ENCODE measurements at places on chromosomes 1 and 21.
A peak's percentile ranks its signal among the peaks of the same experiment; 100 is the strongest.

- DNase-seq: no peak
Measured at GRCh38 chr1:19946331-19946751, 22.9 kb upstream of the PLA2G2E start.

- DNase-seq: no peak
Measured at GRCh38 chr1:215643592-215644321, 76.7 kb downstream of the KCTD3 start.

- DNase-seq: peak; percentile 52
Measured at GRCh38 chr1:181135815-181136737, 47.6 kb downstream of the IER5 start.

GRCh38 chr1:228727681-228728171 lies 7.6 kb upstream of the RHOU start:
- DNase-seq: no peak

- DNase-seq: no peak
Measured at GRCh38 chr21:33421713-33422393, 18.6 kb downstream of the IFNGR2 start.

GRCh38 chr1:101444873-101445618 lies 208.2 kb downstream of the S1PR1 start:
- no peak for DNase-seq

- DNase-seq: peak; percentile 85
Measured at GRCh38 chr21:44297525-44298290, 2.1 kb upstream of the PFKL start.

DNA sequence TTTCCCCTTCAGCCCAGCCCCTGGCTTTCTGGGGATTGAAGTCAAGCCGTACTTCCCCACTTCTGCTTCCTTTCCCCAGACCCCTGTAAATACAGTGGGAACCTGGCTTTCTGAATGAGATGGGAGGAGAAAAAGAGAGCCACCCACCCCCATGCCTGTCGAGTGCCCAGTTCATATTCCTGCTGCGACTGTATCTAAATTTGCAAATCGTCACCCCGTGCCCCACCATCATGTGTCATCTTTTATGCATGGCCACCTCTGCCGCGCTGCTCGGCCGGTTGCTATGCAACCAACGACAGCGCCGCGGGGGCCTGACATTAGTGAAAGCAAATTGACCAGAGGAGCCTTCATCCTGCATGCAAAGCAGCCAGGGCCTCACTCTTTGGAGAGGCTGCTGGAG lies 143.0 kb downstream of the ELAVL4 start:
- DNase-seq: no peak

DNA sequence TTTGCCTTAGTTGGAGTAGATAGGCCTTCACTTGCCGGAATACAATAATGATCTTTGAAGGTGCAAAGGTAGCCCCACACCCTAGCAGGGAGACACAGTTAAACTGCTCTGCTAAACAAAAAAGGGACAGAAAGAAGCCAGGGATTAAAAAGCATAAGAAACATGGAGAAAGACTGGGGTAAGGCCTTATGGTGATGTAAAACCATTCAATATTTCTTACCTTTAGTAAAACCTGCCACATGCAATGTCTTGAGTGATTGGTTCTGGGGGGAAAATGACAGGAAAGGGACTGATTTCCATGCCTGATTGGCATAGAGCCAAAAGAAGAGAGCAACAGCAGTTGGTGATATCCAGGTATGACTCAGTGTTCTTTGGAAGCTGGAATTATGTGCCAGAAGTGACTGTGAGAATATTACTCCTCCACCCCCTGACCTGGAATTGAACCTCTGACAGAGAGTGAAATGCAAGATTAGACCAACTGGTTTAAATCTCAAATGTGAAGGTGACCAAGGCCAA lies 8.1 kb downstream of the DNASE2B start:
- peak; percentile 31 for DNase-seq

- no peak for DNase-seq
Measured at GRCh38 chr1:178500091-178500770, 3.5 kb upstream of the CLEC20A start.

DNA sequence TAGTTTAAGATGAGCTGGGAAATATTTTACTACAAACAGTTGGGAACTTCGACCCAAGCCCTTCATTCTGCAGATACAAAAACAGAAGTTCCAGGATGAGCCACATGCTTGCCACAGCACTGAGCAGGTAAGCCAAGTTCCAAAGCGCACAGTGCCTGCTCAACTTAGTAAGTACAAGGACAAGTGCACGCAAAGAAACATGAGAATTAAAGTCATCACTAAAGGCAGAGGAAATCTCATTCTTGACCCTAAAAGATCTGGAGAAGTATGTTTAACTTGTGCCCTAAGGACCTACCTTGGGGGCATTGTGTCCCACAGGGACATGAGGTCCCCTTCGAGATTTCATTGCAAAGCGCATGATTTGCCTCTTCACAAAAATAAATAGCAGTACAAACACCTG lies 1.2 kb upstream of the UBAP2L start:
- peak; percentile 66 for DNase-seq

- DNase-seq: no peak
Measured at GRCh38 chr1:117580436-117580835, 25.4 kb upstream of the TENT5C start.
